ENCODE measurements at places on chromosomes 13 and 19. TPM values are rescaled to one million over a fixed set of nuclear protein-coding genes. Genes with fewer than 3 reads are reported as not detected.

ZNF534 gene
- total RNA-seq, result not detected

KLK4 gene
- total RNA-seq, result not detected

DNAAF3 gene
- 4.9 TPM for total RNA-seq

ZNF541 gene
- total RNA-seq, result not detected

KLK12 gene
- total RNA-seq, result not detected

CEACAM7 gene
- not detected for total RNA-seq

APC2 gene
- 0.23 TPM for total RNA-seq

CALR3 gene
- not detected for total RNA-seq

ZNF836 gene
- total RNA-seq, result 4.3 TPM

CAMSAP3 gene
- 6.7 TPM for total RNA-seq

SLC25A30 gene
- 10.5 TPM for total RNA-seq

DHDH gene
- not detected for total RNA-seq

ANGPTL8 gene
- not detected for total RNA-seq

SWSAP1 gene
- total RNA-seq, result 1.4 TPM

CFD gene
- 0.88 TPM for total RNA-seq

SHC2 gene
- 2.8 TPM for total RNA-seq

ZNF426 gene
- total RNA-seq, result 13.2 TPM

C13orf46 gene
- total RNA-seq, result 1.4 TPM

SLC15A1 gene
- total RNA-seq, result not detected

P2RY11 gene
- 43.1 TPM for total RNA-seq

KLK10 gene
- total RNA-seq, result not detected

IGFL1 gene
- not detected for total RNA-seq

TRIM13 gene
- total RNA-seq, result 17.5 TPM

KLK3 gene
- not detected for total RNA-seq

LRG1 gene
- 0.33 TPM for total RNA-seq

NOVA2 gene
- not detected for total RNA-seq

ZNF723 gene
- total RNA-seq, result not detected
